ENCODE measurements at places on chromosomes 6 and 20.

DNA sequence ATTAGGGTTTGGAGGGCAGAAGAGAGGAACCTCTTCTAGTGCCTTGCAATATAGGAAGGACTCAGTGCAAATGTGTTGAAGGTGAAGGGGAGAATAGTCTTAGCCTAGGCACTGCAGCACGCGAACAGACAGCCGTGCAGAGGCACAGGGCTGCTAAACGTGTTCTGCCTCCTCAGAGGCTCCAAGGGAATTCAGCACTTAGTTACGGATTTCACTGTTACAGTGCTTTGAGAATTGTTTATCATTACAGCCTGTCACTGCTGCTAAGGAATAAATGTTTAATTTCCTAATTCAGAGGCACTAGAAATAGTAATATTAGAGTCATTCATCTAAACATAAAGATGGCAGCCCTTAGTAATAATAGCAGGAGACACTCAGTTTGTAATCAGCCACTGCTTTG lies 116.4 kb upstream of the SLC22A16 start:
- DNase-seq, result no peak

- DNase-seq, result peak; percentile 53
These were observed 3.8 kb downstream of the APCDD1L start for GRCh38 chr20:58511364-58511763.

DNA sequence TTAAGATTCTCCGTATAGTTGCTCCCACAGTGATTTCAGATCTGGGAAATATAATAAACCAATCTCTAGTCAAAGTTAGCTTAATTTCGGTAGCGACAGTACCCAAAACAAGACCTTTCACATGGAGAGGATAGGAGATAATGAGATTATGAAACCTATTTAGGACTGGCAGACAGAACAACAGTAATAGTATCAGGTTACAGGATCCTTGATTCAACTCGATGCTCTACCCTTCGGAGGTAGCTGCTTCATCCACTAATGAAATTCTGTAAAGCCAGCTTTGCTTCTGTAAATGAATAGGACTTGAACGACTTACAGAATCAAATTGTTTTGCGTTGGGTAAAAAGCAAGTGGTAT lies 534 bp upstream of the AKIRIN2 start:
- DNase-seq, result peak; percentile 53

- no peak for DNase-seq
These were observed 43.2 kb upstream of the SMIM8 start for GRCh38 chr6:87279196-87279595.

DNA sequence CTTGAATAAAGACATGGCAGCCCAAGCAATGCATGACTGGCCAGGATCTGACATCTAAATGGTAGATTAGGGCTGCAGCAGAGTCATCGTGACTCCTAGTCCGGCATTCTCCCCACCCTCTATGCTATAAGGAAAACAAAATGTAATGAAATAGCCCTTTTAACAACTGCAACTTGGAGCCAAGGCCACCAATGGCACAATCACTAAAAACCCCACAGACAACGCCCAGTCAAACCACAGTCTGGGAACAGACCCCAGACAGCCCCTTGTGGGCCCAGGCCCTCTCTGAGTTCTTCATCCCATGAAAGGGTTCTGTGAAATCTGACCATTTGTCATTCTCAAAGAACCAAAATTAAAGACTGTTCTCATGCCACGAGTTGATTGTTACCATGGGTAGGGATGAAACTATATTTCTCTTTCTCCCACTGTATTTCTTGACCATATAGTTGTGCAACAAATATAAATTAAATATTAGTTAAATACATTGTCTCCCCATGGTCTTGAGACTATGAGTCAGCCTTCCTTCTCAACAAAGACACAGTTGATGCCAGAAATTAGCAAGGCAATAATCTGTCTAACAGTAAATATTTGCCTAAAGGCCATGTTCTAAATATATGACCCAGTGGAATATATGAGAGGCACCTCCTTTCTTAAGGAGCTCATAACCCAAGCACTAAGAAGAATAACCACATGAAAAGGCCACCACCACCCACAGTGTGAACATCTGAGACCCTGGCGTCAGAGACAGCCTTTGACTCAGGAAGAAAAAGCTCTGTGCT lies 85.6 kb upstream of the SSTR4 start:
- no peak for DNase-seq

DNA sequence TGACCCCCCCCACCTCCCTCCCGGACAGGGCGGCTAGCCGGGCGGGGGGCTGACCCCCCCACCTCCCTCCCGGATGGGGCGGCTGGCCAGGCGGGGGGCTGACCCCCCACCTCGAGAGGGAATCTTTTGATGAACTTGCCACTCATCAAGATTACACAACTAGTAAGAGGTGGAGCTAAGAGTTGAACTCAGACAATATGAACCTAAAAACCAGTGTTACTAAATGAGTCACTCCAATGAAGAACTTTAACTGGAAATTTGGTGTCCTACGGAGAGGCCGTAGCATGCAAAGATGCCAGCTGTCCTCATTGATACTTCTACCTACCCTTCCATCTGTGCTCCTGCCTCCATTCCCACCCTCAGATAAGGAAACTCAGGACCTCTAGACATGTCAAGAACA lies 42.8 kb downstream of the PFDN4 start:
- no peak for DNase-seq

GRCh38 chr6:89782222-89782621 lies 37.4 kb downstream of the MDN1 start:
- no peak for DNase-seq

DNA sequence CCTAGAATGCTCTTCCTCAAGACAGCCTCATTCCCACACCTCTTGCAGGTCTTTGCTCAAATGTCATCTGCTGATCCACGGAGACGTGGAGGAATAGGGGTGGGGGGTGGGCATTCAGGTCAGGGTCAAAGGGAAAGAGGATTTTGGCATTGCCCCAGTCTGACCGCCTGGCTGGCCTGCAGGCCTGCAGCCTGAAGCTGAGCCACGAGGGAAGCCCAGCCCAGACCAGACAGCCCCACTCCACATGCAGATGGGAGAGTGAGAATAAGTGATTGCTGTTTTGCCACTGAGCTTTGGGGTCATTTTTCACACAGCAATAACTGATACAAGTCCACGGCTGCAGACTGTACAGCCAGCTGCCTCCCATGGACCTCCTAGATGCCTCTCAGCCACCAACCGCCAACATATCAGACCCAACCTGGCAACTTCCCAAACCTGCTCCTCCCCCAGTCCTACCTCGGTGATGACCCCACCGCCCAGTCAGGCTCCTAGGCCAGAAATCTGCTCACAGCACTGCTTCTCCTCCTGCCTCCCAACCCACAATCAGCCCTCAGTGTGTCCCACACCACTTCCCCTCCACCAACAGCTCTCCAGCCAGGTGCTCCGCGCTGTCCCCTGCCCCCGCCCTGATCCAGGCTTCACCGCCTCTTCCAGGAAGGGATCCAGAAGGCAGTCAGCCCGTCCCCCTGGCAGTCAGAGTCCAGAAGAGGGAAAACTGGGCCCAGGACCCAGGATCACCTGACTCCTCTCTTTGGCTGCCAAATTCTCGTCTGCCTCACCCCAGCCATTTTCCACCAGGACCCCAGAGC lies 14.0 kb downstream of the KIAA1755 start:
- DNase-seq, result no peak

- no peak for DNase-seq
These were observed 53.9 kb downstream of the PREX1 start for GRCh38 chr20:48773837-48774418.

GRCh38 chr6:166408936-166409755 lies 26.4 kb upstream of the MPC1 start:
- no peak for DNase-seq

DNA sequence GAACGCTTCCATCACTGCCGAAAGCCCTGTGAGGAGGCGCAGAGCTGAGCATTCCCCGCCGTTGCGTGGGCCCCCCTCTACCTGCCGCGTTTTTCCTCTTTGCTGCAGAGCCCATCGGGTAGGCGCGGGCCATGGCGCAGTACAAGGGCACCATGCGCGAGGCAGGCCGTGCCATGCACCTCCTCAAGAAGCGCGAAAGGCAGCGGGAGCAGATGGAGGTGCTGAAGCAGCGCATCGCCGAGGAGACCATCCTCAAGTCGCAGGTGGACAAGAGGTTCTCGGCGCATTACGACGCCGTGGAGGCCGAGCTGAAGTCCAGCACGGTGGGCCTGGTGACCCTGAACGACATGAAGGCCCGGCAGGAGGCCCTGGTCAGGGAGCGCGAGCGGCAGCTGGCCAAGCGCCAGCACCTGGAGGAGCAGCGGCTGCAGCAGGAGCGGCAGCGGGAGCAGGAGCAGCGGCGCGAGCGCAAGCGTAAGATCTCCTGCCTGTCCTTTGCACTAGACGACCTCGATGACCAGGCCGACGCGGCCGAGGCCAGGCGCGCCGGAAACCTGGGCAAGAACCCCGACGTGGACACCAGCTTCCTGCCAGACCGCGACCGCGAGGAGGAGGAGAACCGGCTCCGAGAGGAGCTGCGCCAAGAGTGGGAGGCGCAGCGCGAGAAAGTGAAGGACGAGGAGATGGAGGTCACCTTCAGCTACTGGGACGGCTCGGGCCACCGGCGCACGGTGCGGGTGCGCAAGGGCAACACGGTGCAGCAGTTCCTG lies 693 bp downstream of the FAM50B start:
- DNase-seq, result no peak

GRCh38 chr20:8718279-8718678 lies 350.6 kb upstream of the PLCB4 start:
- no peak for DNase-seq
